Urothelium cell line (cell line): ENCODE measurements at places on chromosomes 12 and 14.

GRCh38 chr12:1956716-1957115, 38.3 kb upstream of the CACNA2D4 start:
- DNase-seq = no peak

DNA sequence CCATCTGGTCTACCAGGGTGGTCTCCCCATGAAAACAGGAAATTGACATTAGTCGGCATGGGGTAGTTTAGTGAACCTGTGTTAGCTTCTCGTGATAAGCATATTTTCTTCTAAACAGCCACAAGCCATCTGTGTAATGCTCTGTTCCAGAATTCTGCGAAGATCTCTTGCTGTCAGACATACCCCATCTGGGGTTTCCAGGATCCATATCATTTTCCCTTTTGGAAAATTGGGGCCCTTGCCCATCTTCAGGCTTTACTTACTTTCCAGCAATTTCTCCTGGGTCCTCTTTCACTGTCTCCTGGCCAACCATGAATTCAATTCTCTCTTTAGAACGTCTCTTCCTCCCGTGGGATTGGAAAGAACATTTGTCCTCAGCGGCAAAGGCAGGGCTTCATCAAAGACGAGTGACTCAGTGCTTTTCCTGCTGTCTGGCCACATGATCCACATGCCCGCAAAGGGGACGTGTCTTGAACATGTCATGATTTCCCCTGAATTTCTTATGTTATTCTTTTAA, 21.4 kb upstream of the NCOR2 start:
- peak; percentile 84 for DNase-seq

DNA sequence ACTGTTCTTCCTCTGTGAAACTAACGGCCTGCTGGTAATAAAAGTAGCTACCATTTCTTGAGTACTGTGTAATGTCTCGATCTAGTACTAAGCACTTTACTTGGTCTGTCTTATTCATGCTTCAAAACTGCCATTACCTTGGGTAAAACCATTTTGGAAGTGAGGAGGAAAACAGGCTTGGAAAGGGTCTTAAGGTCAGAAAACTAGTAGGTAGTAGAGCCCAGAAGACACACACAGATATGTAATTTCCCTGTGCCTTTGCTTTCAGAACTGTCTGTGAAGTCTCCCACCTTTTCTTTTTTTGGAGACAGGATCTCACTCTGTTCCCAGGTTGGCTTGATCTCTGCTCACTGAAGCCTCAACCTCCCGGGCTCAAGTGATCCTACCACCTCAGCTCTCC, 3.4 kb upstream of the DDX55 start:
- no peak for DNase-seq

DNA sequence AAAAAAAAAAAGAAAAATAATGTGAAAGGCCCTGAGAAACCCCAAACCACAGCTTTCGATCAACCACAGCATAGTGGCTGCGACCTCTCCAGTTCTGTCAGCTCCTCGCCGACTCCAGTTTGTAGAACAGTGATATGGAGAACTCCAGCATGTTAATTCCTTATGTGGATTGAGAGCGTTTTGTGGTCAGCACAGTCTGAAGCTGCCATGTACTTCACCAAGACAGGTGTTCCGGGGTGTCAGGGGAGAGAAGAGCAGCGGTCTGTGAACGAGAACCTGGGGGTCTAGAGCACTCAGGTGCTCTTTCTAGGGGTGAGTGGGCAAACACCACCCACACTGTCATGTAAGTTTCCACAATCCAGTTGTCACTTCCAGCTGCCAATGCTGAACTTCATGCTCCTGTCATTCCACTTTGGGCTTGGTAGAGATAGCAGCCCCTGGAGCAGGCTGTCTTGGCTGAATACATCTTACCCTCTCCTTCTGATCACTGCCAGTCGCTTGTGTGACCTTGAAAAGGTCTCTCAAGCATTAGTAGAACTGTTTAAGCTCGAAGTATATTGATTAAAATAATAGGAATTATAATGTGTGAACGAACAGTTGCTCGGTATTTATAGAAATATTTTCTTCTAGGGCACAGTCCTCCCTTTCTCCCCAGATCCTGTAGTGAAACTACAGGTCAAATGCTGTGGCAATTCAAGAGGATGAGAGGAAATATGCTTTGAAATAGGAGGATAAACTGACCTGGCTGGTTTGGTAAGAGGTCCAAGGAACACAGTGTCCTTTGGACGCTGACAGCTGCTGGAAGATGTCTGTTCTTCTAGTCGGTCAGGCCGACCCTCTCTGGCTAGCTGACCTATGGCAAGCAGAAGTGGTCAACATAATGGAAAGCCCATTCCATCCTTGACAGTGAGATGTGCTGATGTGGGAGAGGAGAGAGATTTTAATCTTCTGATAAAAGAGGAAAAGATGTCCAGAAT, 15.7 kb upstream of the MAX start:
- DNase-seq = no peak

- DNase-seq = no peak
Measured at GRCh38 chr14:37994846-37995372, 212.8 kb upstream of the SSTR1 start.

- no peak for DNase-seq
Measured at GRCh38 chr14:103806805-103807204, 40.6 kb downstream of the PPP1R13B start.

DNA sequence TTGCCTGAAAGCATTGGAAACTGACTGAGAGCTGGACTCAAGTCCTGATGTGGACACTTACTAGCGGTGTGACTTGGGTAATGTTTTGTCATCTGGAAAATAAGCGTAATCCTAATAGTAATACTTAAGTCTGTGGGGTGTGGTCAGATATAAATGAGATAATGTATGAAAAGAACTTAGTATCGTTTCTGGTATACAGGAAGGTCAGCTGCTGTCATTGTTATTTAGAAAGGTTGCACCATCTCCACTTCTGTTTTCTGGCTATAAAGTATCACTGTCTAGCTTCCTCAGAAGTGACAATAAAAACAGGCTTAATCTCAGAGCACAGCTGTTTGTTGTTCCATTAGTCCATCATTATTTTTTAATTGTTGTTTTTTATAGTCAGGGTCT, 34.1 kb upstream of the TUBA1C start:
- no peak for DNase-seq

DNA sequence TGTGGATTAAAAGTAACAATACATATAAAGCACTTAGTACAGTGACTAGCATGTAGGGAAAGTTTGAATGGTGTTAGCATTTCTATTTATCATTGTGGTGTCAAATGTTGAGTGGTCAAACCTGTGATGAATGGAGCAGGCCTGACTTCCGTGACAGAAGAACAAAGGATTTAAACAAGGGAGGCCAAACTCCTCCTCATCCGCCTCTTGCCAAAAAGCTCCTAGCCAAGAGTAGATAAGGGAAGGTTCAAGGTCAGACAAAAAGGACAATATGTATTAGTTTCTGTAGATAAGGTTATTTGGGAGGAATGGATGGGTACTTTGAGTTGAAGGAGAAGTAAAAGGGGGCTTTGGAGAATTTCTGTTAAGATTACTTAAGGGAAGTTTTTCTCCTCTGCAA, 6.5 kb downstream of the RNASE7 start:
- DNase-seq = no peak

DNA sequence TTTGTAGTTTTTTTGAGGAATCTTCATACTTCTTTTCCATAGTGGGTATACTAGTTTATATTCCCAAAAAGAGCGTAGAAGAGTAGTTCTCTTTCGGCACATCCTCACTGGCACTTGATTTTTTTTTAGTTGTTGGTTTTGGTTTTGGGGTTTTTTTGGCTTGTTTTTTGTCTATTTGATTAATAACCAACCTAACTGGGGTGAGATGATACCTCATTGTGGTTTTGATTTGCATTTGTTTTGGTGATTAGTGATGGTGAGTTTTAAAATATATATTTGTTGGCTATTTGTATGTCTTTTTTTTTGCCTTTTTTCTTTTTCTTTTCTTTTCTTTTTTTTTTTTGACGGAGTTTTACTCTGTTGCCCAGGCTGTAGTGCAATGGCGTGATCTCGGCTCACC, 69.7 kb upstream of the BTG1 start:
- no peak for DNase-seq

DNA sequence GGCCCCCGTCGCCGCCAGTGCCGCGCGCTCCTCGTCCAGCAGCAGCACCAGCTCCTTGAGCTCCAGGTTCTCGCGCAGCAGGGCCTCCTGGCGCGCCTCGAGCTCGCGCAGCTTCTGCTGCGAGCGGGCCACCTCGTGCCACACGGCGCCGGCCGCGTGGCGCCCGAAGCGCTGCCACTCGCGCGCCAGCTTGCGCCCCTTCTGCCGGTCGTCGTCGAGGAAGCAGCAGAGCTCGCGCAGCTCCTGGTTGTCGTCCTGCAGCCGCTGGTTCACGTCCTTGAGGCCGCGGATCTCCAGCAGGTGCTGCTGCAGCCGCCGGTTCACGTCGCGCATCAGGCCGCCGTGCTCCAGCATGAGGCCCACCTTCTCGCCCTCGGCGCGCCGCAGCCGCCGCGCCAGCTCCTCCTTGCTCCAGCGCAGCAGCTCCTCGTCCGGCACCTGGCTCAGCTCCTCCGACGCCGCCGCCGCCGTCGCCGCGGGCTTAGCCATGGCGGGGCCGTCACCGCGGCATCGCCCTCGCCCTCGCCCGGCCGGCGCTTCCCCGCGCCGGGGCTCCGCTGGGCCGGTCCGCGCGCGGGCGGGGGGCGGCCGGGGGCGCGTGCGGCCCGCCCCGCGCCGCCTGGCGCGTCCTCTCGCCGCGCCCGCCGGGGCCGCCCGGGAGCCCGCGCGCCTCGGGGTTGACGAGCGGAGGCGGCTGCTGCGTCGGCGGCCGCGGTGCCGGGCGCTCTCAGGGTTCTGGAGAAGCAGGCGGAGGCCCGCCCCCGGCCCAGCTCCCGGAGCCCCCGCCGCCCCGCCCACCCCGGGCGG, at the start of gene CCDC85C:
Gene CCDC85C (minus strand): TSS at position 737 of the 807 bp plus-strand sequence. CDS start 248 bp downstream, at position 489.
- no peak for DNase-seq

GRCh38 chr12:70277973-70278372, 34.7 kb downstream of the CNOT2 start:
- no peak for DNase-seq

DNA sequence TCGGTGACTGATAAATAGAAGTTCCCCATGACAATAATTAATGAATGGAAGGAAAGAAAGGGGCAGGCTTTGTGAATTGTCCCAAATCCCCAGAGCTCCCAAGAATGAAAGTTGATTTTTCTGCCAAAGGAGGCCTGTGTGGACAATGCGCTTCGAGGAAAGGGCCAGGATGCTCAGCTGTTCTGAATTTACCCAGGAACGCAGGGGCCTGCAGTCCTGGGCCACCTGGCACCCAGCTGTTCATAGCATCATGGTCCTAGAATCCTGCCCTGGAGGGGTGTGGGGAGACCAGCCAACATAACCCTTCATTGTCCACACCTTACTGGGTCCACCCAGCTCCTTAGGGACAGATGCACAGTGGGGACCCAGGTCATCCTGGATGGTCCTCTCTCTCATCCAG, 587.5 kb downstream of the BCL11B start:
- no peak for DNase-seq

DNA sequence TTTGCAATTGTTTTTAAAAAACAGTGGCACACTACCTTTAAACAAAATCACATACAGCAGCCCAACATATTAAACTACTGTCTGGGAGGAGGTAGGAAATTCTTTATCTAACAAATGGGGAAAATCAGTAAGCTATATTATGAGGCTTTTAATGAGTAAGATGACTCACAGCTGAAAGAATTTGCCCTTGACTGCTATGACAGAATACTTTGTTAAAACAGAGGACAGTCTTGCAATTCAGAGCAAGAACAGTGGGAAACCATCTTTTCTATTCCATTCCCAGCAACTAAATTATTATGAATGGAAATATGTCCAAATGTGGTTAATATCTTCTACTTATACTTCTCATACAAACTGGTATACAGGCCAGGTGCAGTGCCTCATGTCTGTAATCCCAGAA, 49.2 kb upstream of the SGPP1 start:
- DNase-seq = peak; percentile 72

DNA sequence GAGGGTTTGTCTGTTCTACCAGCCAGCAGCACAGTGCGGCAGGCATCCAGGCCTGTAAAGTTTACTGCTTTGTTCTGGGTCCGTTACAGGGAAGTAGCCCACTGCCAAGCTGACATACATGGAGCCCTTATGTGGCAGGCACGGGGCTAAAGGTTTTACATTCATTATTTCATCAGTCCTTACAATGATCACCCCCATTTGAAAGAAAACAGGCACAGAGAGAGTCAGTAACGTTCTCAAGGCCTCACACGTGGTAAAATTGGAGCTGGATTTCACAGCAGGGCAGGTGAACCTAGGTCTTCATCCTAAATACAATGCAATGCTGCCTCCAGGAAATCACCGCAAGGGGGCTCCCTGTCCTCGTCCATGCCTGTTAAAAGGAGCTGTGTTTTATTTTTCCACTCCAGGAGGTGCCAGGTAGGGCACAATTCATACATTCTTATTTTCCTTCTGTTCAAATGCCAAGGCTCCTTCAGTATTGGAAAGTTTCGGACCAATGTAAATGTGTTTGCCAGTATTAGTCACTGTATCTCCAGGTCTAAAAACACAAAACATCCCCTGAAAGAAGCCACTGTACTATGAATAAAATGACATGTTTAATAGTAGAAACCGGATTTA, 172.2 kb upstream of the GZMB start:
- DNase-seq = peak; percentile 66

DNA sequence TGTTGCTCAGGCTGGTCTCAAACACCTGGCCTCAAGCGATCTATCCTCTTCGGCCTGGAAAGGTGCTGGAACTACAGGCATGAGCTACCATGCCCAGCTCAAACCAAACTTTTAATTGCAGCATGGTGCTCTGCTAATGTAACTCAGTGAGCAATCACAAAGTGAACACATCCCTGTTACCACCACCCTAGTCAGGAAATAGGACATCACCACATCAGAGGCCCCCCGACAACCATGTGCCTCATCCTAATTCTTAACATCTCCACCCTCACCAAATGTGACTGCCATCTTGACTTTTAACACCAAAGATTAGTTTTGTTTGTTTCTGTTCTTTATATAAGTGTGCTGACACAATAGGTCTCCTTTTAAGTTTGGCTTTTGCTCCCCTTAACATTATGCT, 22.8 kb upstream of the SDR39U1 start:
- DNase-seq = no peak

- DNase-seq = no peak
Measured at GRCh38 chr12:92921877-92922276, 7.2 kb downstream of the EEA1 start.

DNA sequence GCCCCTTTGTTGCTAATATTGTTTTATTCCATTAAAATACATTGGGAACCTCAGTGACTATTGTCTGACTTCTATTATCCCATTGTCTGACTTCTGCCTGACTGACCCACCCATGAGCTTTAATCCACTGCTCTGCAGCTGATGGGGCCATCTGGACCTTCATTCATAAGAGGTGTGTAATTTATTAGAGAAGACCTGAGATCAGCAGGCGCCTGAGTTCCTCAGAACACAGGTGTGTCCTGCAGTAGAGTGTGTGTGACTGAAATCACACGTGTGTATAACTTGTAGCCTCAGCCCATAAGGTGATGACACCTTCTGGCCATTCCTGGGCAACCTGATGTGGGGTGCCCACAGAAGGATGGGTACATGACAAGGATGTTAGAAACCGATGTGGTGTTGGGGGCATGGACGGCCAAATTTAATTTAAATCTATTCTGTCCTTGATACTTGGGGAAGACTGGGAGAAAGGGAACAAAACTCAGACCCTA, 821.0 kb downstream of the TMEM121 start:
- DNase-seq = no peak
